Cortex of kidney (tissue), 1 donor: ENCODE measurements at places on chromosomes 4 and X.

DNA sequence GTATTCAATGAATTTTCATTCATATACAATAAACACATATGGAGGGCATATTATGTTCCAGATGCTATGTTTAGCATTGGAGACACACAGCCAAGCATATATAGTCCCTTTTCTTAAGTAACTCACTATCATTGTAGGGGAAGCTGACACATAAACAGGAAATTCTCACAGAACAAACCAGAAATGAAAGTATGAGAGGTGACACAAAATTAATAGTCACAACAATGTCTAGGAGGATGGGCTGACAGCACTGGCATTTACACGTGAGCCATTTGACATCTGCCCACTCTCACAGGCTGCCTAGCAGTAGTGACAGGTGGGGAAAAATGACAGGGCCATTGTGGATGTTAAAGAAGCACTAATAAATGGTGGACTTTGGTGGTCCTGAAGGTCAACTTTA, 2.6 kb upstream of the CNOT6L start:
- DNase-seq, result no peak

- DNase-seq, result no peak
These were observed 94.5 kb upstream of the MXRA5 start for GRCh38 chrX:3440981-3441380.

- DNase-seq, result no peak
These were observed 18.7 kb downstream of the DCHS2 start for GRCh38 chr4:154472858-154473257.

DNA sequence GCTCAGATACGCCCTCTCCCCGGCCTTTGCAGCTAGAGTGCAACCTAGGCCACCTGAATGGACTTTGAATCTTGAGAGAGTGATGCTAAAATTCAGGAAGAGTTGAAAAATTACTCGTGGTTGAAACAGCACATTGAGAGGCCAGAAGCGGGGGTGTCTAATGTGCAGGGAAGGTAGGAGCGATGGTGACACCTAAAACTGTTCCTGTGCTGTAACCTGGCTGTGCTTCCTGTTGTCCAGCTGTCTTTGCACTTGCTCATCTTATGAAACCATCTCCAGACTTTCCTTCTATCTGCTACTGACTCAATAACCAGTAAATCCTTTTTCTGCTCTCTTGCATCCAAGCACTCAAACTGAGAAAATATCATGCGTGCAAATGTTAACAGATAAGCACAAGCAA, 106.4 kb upstream of the RPS6KA3 start:
- DNase-seq, result no peak
